ENCODE measurements at places on chromosomes 3 and 15.

DNA sequence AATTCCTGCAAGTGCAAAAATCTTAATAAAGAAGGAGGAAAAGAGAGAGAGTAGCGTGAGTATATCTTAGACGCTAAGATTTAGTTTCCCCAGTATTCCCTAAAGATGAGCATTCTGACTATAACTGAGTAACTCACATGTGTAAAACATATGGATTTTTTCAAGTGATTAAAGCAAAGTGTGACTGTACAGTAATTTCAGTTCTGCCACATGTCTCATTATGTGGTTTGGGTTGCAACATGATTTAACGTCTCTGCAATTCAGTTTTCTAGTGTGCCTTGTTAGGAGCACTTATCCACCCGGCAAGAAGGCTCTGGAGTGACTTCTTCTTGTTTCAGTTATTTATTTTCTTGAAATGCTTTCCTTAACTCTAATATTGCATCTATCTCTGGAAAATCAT is 514.1 kb downstream of the ROBO1 start:
- no peak for DNase-seq

DNA sequence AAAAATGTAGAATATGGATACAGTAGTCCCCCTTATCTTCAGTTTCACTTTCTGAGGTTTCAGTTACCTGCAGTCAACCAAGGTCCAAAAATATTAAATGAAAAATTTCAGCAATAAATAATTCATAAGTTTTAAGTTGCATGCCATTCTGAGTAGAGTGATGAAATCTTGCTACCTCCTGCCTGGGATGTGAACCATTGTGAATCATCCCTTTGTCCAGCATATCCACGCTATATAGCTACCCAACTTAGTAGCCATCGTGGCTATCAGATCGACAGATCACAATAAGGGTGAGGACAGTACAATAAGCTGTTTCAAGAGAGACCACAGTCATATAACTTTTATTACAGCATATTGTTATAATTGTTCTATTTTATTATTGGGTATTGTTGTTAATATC is 1.2 kb upstream of the LARS2 start:
- DNase-seq, result no peak

DNA sequence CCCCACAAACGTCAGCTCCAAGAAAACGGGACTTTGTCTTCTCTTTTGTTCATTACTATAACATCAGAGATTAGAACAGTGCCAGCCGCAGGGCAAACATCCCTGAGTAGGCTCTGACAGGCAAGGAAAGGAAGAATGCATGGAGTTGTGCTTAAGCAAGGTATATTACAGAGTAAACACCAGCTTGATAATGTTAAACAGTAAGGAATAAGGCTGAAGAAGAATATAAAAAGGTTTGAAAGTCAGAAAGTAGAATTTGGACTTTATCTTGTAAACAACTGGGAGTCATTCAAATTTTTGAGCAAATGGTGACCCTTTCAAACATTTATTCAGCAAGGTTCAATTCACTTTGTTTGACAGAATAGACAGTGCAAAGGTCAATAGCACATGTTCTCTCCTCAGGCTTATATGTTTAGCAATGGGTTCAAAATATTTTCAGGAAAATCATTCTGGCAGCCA is 11.0 kb downstream of the GABPB1 start:
- no peak for DNase-seq

- no peak for DNase-seq
These were observed 4.3 kb downstream of the ZNF592 start for GRCh38 chr15:84752700-84753099.

DNA sequence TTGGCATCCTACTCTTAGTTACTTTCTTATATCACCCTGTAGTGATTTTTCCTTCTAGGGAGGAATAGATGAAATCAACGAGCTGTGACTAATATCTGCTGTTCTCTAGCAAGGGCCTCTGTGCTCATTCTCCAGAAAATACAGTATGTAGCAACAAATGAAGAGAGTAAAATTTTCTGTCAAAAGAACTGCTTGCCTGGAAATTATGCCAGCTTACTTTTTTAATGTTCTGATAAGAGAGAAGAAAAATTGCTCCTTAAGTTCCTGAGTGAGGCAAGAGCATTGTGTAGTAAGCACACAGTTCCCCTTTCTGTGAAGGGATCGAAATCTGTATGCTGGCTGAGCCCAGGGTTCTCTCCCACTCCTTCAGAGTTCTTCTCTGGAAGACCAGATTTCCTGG is 51.4 kb upstream of the GK5 start:
- no peak for DNase-seq

DNA sequence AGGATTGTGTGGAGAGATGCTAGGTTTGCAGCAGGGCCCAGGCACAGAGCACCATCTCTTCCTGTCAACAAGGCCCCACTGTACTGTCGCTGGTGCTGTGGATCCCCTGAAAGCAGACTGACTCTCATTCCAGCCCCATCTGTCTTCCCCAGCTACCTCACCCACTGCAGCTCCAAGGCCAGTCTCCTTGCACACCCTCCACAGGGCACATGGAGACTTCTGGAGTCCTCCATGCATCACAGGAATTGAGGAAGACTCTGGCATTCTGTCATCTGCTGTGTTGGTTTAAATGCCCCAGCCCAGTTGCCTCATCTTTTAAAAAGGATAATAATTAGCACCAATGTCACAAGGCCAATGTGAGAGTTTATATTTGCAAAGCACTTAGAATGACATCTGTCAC is 301.2 kb downstream of the RPLP1 start:
- no peak for DNase-seq

- DNase-seq, result no peak
These were observed 3.0 kb upstream of the ZBED2 start for GRCh38 chr3:111598139-111598538.

GRCh38 chr3:10259798-10260197 is 11.5 kb downstream of the TATDN2 start:
- no peak for DNase-seq

DNA sequence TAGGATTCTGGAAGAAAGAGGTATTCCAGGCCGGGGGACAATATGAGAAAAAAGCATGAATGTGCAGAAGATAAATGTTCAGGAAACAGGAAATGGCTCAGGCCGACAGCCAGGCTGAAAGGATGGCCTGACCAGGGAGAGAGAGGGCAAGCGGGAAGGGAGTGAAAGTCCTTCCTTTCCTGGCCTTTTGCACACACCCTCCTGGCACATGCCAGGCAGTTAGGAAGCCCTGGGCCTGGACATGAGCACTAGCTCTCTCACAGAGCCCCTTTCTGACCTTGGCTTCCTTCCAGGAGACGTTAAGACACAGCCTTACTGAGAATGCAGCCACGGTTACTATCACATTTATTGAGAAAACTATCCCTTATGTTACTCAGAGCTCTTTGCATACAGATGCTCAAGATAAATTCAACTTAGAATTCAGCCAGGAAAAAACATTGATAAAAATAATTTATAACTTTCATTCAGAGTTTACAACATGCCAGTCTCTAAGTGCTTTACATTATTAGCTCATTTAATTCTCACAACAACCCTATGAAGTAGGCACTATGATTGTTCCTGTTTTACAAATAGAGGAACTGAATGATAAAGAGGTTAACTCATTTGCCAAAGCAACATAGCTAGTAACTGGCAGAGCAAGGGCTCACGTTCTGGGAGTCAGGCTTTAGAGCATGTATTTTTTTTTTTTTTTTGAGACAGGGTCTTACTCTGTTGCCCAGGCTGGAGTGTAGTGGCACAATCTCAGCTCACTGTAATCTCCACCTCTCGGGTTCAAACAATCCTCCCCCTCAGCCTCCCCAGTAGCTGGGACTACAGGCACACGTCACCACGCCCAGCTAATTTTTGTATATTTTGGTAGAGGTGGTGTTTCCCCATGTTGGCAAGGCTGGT is 39.4 kb upstream of the SMAD3 start:
- no peak for DNase-seq

DNA sequence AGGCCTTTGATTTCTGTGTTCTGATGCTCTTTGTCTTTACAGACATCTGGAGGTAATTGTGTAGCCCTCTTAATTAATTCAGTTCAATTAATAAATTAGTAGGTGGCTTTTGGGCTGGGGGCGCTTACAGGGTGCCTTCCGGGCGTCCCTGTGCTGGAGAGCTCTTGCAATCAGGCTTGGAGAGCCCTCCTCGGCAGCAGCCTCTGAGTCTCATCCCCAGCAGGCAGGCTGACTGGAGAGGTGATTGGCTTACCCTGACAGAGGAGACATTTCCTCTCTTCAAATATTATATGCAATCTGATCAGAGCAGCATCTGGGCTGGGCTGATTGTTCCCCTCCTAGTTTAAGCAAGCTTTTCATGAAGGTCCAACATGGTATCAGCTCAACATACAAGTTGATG is 250.7 kb downstream of the LPP start:
- no peak for DNase-seq

GRCh38 chr3:54878145-54878544 is 49.7 kb downstream of the LRTM1 start:
- no peak for DNase-seq

- no peak for DNase-seq
These were observed 109.5 kb downstream of the PGPEP1L start for GRCh38 chr15:98898122-98898521.

DNA sequence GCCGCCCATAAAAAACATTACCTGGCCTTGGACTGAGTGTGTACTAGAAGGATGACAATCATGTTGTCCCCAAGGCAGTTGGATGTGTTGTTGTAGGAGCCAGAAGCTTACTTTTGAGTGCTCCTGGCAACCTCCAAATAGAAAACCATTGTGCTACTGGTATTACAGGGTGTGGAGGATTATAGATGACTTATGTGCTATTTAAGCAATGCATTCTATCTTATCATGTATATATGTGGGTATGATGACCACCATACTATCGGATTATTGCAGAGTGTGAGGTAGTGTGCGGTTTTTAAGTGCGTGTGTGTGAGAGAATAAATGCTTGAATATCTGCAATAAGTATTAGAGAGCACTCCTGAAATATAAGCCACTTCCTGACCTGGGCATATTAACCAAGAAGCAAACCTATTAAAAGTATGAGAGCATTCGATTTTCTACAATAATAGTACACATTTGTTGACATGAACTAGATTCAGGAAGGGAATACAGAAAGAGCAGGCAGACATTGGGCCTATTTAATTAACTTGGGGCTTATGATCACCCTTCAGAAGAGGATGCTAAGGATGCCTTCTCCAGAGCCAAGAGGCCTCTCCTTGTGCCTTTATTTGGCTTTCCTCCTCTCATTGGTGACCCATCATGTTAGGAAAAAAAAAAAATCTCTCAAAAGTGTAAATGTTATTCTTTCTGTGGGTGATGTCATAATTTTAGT is 11.7 kb upstream of the MBNL1 start:
- DNase-seq, result no peak

DNA sequence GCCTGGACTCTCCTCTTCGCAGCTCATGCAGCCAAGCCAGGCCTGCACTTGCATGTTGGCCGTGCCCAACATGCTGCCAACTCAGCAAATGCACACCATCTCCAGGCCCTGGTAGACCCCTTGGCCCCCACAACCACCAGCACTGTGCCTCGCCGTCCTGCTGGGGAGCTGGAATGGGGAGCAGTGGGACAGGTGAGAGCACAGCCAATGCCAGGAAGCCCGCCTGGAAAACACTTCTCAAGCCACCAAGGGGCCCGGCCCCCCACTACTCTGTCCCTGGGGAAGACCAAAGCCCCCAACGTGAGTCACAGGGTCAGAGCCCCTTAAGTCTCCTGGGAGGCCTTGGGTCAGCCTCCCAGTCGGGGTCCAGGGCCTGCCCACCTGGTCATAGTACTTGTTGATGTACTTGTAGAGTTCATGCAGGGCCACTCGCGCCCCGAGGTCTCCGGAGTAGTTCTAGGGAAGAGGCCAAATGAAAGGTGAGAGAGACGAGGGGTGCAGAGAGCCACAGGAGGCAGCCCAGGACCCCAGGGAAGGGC is 24.5 kb downstream of the PLXNB1 start:
- no peak for DNase-seq

- no peak for DNase-seq
These were observed 148.7 kb upstream of the BHLHE40 start for GRCh38 chr3:4830586-4830914.

GRCh38 chr3:30671527-30672286 is 65.3 kb downstream of the TGFBR2 start:
- DNase-seq, result no peak

- DNase-seq, result no peak
These were observed 100.6 kb downstream of the MEIS2 start for GRCh38 chr15:36999778-37000177.

- DNase-seq, result no peak
These were observed 338.3 kb upstream of the ATP11B start for GRCh38 chr3:182455011-182455410.

DNA sequence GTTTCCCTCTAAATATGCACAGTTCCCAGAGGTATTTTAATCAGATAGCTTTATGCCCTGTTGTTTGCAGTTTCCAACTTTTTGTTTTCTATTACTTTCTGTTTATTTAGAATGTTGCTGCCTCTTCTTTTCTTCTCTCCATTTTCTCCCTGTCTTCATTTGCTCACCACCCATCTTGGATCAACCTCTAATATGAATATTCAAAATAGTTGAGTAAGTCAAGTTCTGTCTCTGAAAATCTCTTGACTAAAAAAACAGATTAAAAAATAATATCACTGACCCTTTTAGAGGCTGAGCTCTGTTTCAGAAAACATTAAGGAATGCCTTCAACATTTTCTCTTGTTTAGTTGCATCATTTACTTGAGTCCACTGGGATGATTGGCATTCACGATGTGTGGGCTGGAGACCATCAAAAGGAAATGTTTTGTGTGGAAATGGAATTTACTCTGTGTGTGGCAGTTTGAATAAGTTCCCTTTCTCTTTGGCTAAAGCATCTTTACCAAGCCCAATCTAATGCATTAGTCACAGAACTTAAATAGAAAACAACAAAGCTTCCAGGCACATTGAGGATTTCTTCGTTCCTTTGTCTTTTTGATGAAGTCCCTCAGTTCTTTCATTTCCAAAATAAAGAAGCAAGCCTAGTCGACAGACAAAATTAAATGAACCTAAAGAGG is 633.9 kb upstream of the TGFBR2 start:
- DNase-seq, result no peak

- DNase-seq, result no peak
These were observed 28.3 kb downstream of the SLC2A2 start for GRCh38 chr3:170997961-170998913.

DNA sequence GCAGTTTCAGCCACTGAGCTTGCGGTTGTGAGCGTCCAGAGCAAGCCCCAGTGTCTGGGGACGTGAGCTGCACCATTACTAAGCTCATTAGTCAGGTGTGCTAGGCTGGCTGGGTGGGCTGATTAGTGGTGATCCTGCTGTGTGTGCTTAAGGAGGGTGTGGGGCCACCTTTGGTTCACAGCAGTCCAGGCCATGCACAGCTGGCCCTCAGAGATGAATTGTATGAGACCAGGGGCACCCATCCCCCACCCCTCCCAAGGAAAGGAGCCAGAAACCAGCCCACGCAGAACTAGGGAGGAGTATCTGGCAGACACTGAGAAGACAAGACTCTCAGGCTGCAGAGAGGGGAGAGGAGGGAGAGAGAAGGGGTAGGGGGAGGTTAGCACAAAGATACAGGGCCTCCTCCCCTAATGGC is 3.8 kb downstream of the TYRO3 start:
- DNase-seq, result no peak

GRCh38 chr15:68829068-68829467 is 8.4 kb upstream of the ANP32A start:
- no peak for DNase-seq
